ENCODE measurements at places on chromosomes 16 and 17.
A peak's percentile ranks its signal among the peaks of the same experiment; 100 is the strongest.

GRCh38 chr16:3503523-3503922 is 2.7 kb downstream of the CLUAP1 start:
- no peak for DNase-seq

- no peak for DNase-seq
Measured at GRCh38 chr17:10313037-10313672, 59.7 kb downstream of the MYH13 start.

- DNase-seq, result no peak
Measured at GRCh38 chr16:8005096-8005860, 585.0 kb downstream of the TMEM114 start.

- DNase-seq, result peak; percentile 62
Measured at GRCh38 chr17:38441429-38442061, 13.3 kb downstream of the ARHGAP23 start.

DNA sequence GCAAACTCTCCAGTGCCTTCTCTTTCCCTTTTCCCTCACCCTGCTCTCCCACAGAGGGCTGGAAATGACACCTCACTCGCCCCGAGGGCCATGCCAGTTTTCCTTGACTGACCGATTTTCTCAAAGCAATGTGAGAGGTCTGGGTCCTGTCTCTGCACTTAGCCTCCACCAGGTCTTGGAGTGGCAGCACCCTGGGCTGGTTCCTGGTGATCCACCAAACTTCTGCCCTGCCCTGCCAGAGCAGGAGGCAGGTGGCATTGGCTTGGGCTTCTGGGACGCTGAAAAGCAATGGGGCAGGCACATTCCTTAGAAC is 97.5 kb downstream of the RAB11FIP4 start:
- DNase-seq, result peak; percentile 45

DNA sequence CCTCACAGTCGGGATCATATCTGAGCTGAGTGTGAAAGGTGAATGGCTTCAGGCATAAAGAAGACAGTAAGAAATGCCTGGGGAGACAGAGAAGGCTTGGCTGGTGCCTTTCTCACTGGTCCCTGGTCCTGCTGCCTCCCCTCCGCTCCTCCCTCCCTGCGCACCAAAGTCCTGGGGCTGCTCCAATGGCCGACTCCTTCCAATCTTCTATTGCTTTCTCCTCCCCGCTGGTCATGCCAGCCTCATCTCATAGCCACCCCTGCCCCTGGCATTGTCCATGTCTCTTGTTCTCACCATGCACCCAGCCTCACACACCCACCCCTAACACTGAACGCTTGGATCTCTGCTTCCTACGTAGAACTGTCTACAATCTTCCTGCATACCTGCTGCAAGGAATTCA is 18.0 kb downstream of the TLE7 start:
- DNase-seq, result no peak

DNA sequence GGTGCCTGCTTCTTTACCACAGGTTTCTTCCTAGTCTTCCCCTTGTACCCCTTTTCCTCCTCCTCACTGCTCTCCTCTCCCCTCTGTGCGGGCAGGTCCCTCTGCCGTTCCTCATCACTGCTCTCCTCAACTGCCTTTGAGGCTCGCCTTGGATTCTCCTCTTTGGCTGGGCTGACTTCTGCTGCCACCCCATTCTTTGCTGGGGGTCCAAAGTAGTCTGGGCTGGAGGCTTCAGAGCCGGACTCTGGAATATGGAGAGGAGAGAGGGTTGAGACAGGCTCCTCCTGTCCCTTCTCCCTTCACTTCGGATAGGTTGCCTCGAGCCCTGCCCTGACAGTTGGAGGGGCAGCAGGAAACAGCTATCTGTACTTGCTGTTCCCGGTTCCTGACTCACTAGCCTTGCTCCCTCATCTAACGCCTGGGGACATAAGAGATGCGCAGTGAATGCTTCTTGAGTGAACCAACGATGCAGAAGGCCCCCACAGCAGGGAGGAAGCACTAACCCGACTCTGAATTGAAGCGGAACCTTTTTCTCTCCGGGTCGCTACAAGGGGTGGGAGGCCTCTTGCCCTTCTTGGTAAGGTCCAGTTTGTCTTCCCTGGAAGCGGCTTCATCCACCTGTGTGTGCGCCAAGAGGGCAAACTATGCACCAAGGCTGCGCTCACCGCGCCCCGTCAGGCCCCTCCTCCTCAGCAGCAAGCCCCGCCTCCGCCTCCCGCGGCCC is 655 bp downstream of the HIRIP3 start:
- DNase-seq, result no peak

DNA sequence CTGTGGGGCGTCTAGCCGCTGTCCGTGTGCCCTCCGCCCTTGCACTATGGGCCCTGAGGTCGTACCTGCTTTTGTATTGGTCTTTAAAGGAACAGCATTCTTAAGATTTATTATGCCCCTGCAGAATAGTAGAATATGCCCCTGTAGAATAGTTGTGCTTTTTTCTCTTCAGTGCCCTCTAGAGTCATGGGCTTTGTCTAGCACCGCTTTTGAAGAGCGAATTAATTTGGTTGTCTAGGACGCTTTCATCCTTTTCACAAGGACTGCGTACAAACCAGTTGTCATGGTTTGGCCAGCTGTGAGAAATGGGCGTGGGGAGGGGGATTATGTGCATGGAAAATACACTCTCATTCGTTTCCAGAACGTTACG is 621 bp downstream of the CEP95 start:
- DNase-seq, result no peak

Data from substantia nigra (tissue), 51 donors.